ENCODE measurements at places on chromosomes 5 and 9.

GRCh38 chr5:154384480-154385235 is 61.1 kb upstream of the SAP30L start:
- no peak for DNase-seq

DNA sequence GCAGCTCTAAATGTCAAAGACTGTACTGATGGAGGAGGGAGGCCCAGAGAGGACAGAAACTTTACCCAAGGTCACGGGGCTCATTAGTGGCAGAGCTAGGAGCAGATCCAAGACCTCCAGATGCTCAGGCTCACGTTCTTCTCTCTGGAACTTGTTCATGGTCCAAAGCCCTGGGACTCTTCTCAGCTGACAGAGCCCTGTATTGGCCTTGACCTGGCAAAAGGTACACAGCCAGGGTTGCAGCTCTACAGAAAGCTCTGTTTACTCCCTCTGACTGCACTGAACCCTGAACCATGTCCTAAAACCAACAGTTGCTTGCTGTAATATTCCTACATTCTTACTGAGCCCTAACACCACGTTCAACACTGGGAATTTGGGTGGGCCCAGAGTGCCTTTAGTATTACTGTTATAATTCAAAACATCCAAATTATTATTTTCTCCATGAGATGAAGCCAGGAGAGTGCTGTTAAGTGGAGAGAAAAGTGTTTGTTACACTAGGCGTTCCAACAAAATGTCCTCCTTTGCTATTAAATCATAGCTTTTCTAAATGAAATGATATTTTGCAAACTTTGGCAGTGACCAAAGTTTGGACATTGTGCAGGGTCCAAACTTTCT is 602.4 kb upstream of the CLINT1 start:
- DNase-seq, result no peak

DNA sequence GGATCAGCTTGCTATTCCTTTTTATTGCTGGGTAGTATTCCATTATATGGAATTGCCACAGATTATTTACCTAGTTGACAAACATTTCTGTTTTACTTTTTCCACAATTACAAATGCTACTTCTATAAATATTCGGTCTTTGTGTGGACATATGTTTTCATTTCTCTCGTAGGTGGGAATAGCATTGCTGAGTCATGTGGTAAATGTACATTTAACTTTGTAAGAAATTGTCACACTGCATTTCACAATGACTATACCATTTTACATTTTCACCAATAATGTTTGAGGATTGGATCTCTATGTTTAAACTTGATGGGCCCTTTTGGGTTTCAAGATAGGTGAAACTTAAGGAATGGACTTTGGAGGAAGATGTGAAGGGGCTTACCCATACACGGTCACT is 19.7 kb downstream of the RAI14 start:
- DNase-seq, result no peak

DNA sequence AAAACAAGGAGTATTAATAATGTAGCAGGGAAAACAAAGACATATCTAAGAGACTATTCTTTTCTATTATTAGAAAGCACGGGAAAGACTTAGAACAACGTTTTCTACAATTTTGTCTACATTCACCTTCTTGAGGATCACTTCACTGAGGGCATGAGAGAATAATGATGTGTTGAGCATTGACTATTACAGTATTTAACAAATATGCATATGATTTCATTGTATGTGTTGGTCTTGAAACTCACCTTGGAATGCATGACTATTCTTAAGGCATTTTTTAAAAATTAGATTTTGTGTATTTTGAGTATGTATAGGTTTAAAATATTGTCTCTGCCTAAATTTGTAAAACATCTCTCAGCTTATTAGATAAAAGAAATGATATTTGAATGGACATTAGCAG is 1.2 kb downstream of the FSD1L start:
- DNase-seq, result no peak

- no peak for DNase-seq
These were observed 166.1 kb downstream of the CD180 start for GRCh38 chr5:67030289-67031056.

- no peak for DNase-seq
These were observed 317.2 kb downstream of the DEPDC1B start for GRCh38 chr5:60382716-60383115.

- DNase-seq, result no peak
These were observed 164.0 kb downstream of the CCDC192 start for GRCh38 chr5:127867022-127867783.

- DNase-seq, result no peak
These were observed 163.5 kb upstream of the OTULINL start for GRCh38 chr5:14417792-14418765.

DNA sequence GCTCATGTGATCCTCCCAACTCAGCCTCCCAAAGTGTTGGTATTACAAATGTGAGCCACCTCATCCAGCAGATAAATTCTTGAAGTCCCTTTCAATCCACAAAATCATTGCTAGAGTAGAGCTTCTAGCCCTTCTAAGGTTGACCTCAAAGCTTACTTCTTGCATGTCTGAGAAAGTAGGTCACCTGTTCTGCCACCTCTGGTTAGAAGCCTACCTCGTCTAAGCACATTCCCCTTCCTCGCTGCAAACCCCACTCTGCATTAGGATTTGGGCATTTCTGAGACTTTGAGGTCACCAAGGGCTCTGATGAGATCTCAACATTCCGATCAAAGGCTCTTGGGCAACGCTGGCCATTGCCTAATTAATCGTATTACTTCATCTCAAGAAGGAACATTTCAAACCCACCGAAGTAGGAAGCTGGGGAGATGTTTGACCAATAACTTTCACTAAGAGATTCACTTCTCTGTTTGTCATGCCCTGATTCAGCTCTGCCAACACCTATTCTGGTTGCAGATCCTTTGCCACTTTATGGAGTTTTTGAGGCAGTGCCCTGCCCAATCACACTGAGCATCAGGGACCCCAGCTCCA is 8.6 kb downstream of the ADAM19 start:
- DNase-seq, result no peak

- no peak for DNase-seq
These were observed 294.2 kb upstream of the PTGER4 start for GRCh38 chr5:40385544-40385943.

DNA sequence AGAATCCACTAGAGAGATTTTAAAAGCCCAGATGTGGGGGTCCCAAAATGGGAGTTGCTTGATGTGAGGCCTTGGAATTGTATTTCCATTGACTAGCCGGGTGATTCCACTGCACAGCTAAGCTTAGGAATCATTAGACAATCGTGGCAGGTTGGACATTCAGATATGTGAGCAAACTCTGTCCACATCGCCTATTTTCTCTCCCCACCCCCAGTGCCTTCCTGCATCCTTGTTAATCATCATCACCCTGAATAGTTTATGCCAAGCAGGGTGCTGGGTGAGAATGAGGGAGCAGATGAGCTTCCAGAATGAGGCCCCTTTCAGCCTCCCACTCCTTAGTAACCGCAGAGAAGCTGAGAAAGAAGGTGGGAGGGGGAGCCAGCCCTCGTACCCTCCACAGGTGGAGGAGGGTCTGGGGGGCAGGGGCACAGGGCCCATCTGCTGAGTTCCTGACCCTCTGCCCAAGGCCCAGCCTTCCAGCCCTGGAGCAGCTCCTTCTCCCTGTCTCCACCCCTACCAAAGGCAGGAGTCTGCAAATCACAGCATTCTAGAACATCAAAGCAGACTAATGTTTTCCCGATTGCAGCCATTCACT is 7.7 kb upstream of the TCOF1 start:
- no peak for DNase-seq

- DNase-seq, result no peak
These were observed 33.9 kb downstream of the LMNB1 start for GRCh38 chr5:126810596-126811380.

GRCh38 chr5:180160789-180161188 is 48.2 kb downstream of the RASGEF1C start:
- no peak for DNase-seq

DNA sequence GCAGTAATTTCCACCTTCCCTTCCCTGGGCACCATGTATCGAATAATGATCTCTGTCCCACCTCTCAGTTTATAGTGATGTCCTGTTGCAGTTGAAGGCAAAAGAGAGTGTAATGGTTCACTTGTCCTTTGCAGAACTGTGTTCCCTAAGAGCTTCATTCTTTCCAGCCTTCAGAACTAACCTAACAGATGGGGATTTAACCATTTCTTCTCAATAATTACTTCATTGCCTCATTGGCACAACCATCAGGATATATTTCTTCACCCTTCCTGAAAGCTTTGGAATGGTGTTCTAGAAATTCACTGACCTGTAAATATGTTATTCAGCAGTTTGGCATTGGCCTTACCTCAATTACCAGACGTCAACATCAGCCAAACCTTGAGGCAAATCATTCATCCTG is 83.9 kb upstream of the PRRC1 start:
- no peak for DNase-seq

GRCh38 chr5:34806532-34806931 is 32.4 kb upstream of the TTC23L start:
- no peak for DNase-seq

- no peak for DNase-seq
These were observed 26.3 kb upstream of the FAM120AOS start for GRCh38 chr9:93479726-93480125.

GRCh38 chr5:169430671-169431070 is 129.7 kb upstream of the SLIT3 start:
- no peak for DNase-seq

GRCh38 chr5:102595332-102595731 is 96.5 kb upstream of the SLCO6A1 start:
- no peak for DNase-seq

- DNase-seq, result no peak
These were observed 67.0 kb upstream of the GNE start for GRCh38 chr9:36325081-36325828.

GRCh38 chr5:153439130-153439529 is 51.3 kb upstream of the GRIA1 start:
- DNase-seq, result no peak

GRCh38 chr5:101278011-101278687 is 375.1 kb upstream of the ST8SIA4 start:
- no peak for DNase-seq

DNA sequence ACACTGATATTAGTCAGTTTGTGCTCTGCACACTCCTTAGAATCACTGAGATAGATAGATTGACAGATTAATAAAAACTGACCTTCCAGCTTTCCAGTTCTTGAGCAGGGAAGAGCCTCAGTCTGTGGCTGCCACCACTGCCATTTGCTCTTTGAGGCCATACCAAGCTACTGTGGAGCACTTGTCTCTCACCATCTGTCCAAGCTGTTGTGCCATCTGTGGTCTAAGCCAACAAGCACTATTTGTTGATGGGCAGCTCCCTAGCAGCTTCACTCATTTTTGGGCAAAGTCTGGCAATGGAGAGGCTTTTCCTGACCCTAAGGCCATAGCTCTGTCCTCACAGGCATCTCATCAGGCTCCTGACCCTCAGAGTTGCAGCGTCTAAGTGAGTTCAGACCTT is 30.4 kb downstream of the HTR1A start:
- DNase-seq, result no peak

GRCh38 chr9:4435197-4435596 is 55.1 kb upstream of the SLC1A1 start:
- DNase-seq, result no peak

GRCh38 chr5:56346044-56346710 is 113.0 kb upstream of the ANKRD55 start:
- DNase-seq, result no peak
